Stimulated activated CD8-positive, alpha-beta memory T cell treated with anti-CD3 and anti-CD28 coated beads, Interleukin-4, amount 100 ng/mL, for 1 hour (primary cell): ENCODE measurements at places on chromosomes 6 and 20.

- DNase-seq: no peak
These were observed 184.2 kb upstream of the RALGAPA2 start for GRCh38 chr20:20896606-20897005.

GRCh38 chr6:118908441-118908840, 14.5 kb downstream of the ASF1A start:
- DNase-seq: no peak

- DNase-seq: no peak
These were observed 28.4 kb upstream of the PTPN1 start for GRCh38 chr20:50481741-50482140.

GRCh38 chr6:42355416-42355815, 96.3 kb downstream of the TRERF1 start:
- no peak for DNase-seq

DNA sequence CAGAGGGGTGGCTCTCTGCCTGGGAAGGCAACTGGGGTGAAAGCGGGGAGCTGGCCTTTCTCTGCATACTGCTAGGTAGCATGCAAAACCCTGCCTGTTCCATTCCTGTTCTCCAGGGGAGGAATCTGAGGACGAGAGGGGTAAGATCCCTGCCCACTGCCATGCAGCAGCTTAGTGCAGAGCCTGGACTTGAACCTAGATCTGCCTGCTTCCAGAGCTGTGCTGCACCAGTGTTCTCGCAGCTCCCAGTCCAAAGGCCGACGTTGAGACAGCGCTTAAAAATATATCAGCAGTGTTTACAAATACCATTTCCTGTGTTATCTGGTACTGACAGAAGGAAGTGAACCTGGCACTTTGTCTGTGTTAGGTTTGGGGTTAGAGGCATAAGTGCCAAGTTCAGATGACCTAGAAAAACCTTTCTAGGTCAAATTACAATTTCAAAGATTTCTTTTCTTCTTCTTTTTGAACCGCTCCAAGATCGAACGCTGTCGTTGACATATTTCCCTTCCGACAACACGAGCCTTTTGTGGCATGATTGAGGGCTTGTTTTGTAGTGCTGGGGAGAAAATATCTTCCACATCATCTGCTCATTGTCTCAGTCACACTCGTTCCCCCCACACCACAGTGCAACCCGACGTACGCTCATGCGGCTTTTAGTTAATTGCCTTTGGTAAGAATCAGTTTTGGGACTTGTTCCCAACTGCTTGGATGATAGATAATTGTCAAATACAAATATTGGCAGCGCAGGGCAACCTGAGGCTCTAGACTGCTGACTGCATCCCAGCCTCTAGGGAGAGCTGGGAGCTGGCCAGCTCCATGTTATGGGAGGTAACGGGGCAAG, 44.6 kb downstream of the TOX2 start:
- no peak for DNase-seq

- DNase-seq: no peak
These were observed 7.9 kb downstream of the AARS2 start for GRCh38 chr6:44305200-44305725.

DNA sequence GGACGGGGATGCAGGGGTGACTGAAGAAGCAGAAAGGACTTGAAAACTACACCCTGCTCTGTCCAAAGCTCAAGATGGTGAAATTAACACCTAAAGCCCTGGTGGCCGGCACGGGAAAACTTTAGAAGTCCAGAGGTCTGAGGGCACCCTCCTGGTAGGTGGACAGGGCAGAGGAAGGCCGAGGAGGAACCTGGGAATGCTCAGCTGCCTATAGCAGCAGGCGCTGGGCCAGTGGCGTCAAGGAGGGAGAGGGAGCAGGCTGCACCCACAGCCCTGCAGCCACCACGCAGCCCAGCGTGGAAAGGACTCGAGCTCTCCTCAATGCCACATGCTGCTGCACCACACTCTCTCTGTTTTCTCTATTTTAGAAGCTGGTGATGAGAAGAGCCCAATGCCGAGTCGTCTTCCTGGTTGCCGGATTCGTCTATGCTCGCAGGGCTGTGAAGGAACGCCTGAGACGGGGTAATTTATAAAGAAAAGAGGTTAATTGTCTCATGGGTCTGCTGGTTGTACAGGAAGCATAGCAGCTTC, 248.3 kb upstream of the AFDN start:
- DNase-seq: no peak

DNA sequence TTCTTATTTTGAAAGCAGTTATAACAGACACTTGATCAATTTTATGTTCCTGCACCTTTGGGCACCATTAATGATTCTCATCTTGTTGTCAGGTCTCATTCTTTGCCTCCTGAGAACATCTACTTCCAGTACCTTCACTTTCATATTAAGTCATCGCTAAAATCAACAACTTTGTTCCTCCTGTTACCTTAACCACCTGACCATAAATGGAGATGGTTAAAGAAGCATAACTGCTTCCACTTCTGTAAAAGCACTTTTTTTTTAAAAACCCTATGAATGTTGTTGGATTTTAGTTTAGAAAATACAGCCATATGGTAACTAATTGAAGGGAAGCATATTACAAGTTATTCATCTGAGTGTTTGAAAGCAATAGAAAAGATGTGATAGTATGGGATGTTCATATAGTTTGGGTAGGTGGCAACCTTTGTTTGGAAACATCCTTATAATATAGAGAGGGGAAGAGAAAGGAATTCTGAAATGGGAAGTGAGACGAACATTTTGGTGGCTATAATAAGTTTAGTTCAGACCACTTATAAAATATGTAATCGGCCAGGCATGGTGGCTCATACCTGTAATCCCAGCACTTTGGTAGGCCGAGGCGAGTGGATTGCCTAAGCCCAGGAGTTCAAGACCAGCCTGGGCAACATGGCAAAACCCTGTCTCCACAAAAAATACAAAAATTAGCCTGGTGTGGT, 53.9 kb downstream of the AFG1L start:
- DNase-seq: no peak

DNA sequence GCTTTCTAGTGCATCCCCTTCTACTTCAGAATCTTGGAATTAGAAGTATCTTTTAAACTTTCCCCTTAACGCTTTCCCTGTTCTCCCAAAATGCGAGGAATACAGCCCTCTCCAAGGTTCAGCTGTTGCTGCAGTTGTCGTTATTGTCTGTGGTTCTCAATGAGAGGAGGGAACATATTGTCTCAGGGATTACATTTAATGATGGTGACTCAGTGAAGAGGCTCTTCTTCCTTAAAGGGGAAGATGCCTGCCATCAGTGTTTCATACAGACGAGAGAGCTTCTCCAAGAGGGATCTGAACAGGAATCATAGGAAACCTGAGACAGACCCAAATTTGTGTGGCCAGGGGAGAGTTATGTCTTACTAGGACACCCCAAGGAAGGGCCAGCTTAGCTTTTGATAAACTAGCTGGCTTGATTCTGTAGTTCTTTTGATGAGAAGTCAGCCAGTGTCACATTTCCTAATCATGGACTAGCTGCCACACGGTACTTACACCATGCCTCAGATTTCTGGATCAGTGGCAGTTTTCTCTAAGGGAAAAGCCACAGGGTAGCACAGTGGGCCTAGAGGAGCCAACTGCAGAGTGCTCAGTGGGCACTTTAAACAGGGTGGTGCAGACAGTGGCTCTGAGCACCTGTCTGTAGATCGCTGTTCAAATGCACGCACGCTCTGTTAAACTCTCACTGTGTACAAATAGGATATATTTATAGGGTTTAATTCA, 59.7 kb upstream of the TMEM181 start:
- DNase-seq: no peak

GRCh38 chr20:36872852-36873251, 3.1 kb upstream of the TLDC2 start:
- DNase-seq: no peak

DNA sequence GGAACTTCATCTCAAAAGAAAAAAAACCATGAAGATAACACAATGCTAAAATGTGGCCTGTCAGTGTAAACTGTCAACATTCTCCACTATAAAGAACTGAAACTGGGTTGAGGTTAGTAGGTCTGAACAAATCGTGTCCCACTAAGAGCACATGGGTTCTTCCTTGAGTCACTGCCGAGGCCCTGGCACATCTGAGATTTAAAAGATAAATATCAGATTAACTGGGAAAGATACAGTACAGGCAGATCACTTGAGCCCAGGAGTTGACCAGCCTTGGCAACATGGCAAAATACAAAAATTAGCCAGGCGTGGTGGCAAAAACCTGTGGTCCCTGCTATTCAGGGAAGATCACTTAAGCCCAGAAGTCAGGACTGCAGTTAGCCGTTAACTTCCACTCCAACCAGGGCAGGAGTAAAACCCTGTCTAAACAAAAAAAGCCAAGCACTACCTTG, 5.6 kb downstream of the EEF1A1 start:
- no peak for DNase-seq

- no peak for DNase-seq
These were observed 51.3 kb upstream of the TOX2 start for GRCh38 chr20:43863330-43863729.

- no peak for DNase-seq
These were observed 6.3 kb downstream of the PRR18 start for GRCh38 chr6:166301611-166302529.

DNA sequence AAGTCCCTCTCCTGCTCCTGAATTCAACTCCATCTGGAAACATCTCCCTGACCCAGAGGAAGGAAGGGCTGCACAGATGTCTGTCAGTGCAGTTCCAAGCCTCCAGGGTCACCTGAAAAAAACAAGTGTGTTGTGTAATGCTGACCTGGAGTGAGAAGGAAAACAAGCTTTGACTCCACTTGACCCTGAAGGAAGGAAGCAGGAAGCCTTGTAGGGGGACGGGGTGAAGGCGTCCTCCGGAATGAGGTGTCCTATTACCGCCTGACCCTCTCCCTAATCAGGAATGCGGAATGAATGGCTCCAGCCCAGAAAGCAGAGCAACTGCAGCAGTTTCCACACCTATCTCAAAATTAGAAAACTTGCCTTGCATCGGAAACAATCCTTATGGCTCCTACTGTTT, 13.9 kb upstream of the ADGRF5 start:
- DNase-seq: no peak
